EH (cell line): ENCODE measurements at places on chromosomes 4 and X.
A peak's percentile ranks its signal among the peaks of the same experiment; 100 is the strongest.

DNA sequence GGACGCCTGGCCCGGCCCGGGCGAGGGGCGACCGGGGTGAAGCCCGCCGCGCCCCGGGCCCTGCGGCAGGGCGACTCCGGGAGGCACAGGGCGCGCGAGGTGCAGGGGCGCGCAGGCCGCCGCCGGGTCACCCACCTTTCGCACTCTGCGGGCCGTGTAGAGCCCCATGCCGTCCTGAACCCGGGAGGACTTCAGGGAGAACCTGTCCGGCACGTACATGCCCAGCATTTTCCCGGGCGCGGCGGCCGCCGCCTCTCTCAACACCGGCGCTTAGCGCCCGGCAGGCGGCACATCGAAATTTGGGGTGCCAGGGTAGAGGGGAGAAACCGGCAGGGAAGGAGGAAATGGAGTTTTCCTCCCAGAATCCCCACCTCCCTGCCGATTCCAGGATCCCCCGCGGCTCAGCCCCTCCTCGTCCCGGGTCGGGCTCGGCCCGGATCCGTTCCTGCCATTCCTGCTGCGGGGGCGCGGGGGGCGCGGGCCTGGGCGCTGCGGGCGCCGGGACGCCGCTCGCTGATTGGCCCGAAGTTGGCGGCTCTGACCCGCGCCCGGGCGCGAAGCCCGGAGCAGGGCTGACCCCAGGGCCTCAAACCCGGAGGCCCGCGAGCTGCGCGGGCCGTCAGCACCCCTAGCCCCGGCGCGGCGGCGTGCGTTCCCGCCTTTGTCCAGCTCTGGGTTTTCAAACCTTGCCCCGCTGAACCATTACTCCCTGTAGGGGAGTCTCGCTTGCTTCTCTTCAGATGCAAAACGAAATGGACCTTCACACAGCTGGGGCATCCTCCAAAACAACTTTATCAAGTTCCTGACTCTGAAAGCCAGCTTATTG, at the start of gene PRDM5:
Gene PRDM5 (minus strand): TSS at position 346 of the 826 bp plus-strand sequence. CDS start 118 bp downstream, at position 228.
- peak; percentile 61 for DNase-seq

GRCh38 chr4:123198706-123199105, 197.9 kb upstream of the SPRY1 start:
- DNase-seq, result peak; percentile 62

DNA sequence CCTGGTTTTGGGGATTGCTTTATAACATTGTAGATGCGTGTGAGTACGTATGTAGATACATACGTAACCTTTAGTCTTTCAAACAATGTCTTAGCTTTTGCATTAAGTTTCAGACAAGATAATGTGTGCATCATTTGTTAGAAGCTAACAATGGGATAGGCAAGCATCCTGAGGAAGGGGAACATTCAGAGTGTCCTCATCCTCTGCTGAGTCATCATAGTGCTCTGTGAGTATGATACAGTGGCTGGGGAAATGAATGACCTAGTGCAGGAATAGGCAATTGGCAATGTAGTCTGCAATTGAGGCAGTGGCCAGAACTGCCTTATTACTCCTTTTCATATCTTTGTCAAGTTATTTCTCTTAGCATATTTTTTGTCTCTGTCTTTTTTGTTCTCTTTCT, 7.3 kb downstream of the NAP1L5 start:
- peak; percentile 61 for DNase-seq

- no peak for DNase-seq
Measured at GRCh38 chr4:3035674-3036073, 38.7 kb downstream of the HTT-AS start.

- DNase-seq, result no peak
Measured at GRCh38 chrX:132908891-132909290, 49.5 kb downstream of the HS6ST2 start.

DNA sequence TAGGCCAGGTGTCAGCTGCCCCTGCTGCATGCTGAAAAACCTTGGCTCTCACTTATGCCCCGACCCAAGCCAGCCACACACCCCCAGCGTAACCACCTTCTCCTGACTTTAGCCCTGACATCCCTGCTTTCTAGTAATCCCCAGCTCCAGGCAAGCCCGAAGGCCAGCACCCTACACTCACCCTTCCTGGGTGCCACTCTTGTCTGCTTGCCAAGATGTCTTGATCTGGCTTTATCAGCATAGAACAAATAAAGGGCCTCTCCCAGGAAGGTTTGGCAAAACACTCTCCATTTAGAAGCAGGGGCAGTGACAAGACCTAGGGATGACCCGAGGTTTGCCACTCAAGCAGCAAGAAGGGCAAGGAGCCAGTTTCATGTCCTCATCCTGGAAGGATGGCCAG, 6.8 kb upstream of the MAP9 start:
- DNase-seq, result no peak

DNA sequence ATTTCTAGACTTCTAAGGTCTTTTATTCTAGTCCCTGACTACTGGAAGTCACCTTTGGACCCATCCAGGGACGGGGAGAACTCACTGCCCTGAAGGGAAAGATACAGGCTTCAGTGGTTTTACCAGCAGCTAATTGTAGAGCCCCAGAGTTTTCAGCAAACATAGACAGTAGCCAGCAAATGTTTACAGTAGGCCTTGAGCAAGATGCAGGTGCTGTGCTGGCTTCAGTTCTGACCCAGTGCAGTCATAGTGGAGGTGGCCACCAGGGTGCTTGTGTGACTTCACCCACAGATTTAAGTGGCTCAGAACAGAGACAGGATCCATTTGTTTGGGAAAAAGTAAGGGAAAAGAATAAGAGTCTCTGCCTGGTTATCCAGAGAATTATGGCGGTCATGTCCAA, 384.4 kb upstream of the AR start:
- DNase-seq, result no peak

- peak; percentile 48 for DNase-seq
Measured at GRCh38 chr4:74161666-74162450, 3.9 kb downstream of the MTHFD2L start.

DNA sequence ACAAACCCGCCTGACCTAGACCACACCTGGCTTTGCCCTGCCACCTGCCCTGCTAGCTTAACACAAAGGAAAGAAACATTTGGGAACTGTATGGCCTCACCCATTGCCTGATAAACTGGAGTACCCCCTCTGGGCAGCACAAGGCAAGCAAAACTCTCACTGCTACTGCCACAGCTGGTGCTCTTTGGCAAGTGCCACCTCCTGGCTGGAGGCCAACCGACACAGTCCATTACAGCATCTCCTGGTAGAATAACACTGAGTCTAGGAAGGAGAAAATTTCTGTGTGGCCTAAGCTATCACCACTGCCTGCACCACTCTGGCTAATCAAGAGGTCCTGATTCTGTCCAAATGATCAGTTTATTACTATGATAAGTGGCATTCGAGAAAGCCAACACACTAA, 18.9 kb upstream of the SPANXN3 start:
- no peak for DNase-seq

DNA sequence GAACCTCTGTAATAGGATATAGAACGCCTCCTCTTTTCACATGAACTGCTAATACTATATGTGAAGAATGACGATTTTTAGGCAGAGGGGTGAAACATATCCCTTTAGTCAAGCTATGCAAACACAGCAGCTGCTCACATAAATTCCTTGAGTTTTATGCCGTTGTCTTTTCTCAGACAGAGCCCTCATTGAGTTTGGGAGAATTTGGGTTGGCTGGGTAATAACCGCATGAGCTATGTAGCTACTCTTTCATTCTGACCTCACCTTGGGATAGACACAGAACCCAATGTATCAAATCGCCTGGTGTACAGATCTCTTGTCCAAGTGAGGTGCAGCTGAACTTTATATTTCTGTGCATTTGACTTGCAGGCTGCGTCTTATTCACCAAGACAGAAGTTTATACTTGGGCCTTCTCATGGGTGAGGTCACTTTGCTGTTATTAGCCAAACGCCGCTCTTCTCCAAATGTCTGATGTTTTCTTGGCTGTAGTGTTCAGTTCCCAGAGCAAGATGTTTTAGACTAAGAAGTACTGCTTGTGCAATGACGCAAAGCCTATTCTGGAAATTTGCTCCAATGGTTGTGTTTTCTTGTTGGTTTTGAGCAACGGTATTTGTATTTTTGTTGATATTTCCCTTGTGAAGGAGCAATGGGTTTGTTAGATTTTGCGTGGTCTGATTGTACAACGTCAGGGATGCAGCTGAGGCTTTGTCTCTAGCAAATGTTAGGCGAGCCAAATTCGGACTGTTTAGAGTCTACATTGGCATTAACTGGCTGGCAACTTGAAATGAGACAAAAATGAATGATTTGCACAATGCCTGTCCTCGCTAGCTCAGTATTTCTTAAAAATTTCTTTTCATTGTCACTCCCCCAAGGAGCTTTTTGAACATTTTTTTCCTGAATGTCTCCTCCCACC, 11.2 kb upstream of the SPARCL1 start:
- DNase-seq, result no peak

- no peak for DNase-seq
Measured at GRCh38 chrX:1561164-1561563, 24.2 kb upstream of the P2RY8 start.

DNA sequence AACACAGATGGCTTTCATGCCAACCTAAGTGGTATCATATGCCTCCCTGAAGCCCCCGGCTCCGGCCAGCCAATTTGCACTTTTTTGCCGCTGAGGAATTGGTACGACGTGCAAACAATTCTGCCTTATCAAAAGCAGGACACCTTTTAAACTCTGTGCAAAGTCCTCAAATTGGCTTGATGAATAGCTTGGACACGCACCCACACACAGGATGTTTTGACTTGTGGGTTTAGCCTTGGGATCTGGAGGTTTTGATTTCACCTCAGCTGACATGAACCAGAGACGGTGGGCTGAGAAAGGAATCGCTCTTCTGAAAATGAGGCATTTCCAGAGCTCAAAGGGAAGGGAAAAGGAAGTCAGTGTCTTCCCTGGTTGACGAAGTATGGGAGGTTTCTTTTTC, 110.8 kb upstream of the SHOX start:
- DNase-seq, result peak; percentile 63

DNA sequence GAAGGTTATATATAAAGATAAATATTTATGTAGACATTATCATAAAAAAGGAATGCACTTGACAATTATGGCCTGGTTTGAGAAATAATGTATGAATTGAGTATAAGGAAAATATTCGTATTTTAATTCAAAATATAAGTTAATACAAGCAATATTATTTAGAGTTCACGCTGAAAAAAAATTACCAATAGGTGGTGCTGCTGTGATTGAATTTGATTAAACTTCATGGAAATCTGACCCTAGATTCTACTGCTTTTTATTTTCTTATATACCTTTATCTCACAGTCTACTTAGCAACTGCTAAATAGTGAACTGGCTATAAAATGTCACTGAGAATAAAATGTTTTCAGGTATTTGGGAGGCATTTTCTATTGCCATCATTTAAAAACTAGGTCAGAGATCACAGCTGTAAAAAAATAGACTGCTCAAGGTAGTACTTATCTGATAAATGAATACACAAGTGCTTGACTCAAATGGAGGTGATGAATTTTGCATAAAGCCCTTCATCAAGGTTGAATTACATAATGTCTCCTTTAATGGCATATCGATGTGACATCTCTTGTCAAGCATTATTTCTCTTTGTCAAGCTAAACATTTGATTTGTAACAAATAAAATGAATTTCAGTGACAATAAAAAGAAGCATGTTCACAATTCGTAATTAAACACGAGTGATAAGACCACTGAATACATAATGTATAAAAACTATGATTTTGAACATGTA, 1638.8 kb upstream of the PCDH7 start:
- peak; percentile 7 for DNase-seq

DNA sequence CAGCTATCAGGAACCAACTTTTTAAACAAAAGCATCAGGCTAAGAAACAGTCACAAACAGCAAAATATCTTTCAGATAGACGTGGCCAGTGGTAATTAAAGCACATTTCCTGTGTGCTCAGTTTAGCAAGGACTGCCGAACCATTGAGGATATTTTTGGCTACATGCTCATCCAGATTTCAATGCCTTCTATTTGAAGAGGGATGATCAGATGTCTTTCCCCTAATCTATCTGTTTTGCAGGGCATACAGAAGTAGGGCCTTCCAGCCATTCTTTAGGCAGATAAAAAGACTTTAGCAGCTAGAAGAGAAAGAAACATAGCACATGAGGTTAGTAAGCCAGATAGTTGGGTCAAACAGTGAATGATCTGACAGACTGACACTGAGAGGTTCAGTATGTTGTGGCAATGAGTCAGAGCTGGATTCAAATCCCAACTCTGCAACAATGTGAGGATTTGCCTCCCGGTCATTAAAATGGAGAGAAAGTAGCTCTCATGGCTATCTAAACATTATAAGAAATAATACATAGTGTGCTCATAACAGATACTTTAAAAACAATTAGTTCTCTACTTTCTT, 100.0 kb upstream of the PRKG2 start:
- peak; percentile 52 for DNase-seq

GRCh38 chr4:135325264-135325663, 1123.7 kb upstream of the PABPC4L start:
- DNase-seq, result no peak

DNA sequence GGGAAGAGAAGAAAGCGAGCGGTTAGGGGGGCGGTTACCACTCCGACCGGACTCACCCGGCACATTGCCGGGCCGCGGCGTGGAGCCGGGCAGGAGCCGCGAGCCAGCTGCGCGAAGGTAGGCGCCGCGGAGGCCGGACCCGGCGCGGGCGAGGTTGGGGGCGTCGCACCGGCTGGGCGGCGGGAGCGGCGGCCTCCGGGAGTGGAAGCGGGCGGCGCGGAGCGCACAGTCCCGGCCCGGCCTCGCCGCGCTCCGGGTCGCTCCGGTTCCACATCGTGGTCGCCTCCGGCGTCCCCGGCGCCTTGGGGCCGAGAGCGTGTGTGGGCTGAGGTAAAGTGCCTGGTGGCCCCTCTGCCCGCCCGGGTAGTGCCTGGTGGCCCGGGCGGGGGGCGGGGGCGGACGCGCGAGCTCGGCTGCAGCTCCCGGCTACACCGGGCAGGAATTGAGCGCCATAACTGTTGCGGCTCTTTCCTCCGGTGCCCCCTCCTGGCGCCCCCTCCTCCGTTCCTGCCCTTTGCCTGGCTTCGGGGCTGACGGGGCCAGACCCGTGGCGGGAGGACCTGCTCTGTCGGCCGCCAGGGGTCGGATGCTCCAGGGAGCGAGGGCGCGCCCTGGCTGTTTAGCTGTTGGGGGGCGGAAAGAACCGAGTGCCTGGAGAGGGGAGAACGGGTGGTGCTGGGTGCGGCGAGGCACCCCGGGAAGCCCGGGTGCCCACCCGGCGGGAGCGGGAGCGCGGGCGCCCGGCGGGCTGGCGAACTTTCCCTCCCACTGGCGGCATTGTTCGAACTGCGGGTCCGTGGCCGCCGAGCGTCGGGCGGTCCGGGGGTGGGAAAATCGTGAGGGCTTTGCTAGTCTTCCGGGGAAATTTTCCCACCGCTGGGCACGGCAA, 626 bp downstream of the JADE3 start:
- DNase-seq, result peak; percentile 58

DNA sequence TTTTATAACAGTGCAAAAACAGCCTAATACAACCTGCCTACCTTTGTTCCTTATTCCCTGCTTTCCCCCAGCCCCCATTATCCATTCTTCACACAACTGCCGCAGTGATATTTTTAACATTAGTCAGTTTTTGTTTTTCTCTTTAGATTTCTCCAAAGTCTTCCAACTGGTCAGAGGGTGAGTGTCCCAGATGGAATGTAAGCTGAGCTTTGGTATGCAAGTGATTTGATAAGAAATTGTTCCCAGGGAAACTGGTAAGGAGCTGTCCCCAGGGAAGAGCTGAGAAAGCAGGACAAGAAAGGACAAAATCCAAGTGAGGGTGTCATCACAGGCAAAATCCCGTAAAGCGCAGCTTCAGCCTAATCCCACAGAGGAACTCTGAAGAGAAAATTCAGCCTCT, 475.5 kb upstream of the ADGRL3 start:
- DNase-seq, result peak; percentile 99

GRCh38 chr4:6781113-6781512, 1.4 kb upstream of the KIAA0232 start:
- no peak for DNase-seq

GRCh38 chrX:38008658-38009057, 2.3 kb downstream of the SYTL5 start:
- DNase-seq, result no peak

- no peak for DNase-seq
Measured at GRCh38 chr4:26132858-26133257, 188.0 kb upstream of the RBPJ start.
